ENCODE measurements at places on chromosomes 16 and 17.

DNA sequence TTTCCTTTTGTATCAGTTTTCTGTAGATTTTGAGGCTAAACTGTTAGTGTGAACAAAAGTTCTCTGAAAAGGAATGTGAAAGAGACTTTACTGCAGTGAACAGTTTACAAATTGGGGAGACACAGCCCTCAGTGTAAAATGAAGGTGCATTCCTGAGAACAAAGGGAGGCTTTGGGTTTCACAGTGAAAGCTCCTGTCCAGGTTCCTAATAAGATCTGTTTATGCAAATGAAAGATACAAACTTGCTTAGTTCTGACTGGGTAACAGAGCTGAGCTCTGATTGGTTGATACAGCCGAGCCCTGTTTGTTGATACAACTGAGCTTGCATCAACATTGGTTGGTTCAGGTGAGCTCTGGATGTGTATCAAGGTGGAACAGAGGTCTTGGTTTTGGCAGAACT, 8.3 kb upstream of the CDRT15 start:
- DNase-seq: no peak

DNA sequence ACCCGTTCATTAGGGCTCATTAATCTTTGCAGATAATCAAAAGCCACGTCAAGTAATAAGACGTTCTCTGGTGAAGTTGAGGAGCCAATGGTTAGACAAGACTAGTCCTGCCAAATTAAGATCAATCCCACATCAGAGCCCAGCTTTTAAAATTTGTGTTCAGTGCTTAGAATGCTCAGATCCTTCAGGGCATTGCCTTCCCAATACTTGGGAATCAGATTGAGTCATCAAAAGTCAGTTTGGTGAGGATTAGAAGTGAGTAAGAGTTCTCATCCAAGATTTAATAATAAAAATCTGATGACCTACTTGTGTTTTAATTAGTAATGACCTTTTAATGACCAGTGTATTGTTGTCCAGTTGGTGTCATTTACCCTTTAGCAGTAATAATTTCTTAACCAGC, 19.8 kb downstream of the MAP2K4 start:
- no peak for DNase-seq

- DNase-seq: no peak
Measured at GRCh38 chr17:28406473-28406814, 432 bp upstream of the SLC46A1 start.

DNA sequence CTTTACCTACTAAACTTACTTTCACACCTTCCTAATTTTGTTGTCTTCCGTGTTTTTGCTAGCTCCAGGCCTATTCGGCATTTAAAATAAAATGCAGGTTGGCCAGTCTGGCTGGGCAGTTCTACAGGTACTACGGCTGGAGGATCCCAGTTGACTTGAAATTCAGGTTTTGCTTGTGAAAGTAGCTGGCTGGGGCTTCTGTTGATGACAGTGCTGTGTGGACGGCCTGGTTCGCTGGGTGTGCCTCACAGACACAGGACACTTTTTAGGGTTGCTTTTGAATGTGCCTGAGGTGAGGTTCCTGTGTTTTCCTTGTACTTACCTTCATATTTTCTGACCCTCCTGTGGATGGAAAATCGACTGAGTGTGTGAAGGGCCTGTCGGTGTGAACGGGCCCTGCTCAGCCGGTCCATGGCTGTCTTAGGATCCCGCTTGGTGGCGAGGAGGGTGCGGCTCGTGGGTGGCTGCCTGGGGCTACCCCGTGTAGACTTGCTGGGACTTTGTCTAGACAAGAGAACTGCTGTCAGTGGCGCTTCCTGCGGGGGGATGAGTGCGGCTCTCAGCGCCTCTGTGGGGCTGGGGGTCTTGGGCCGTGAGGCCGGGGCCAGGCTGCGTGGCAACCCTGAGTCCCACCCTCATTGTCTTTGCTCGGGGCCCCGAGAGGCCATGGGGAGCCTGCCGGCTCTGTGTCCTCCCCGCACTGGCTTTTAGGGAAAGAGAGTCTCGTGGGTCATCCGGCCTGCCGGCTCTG, 18.7 kb upstream of the ZNF750 start:
- DNase-seq: peak; percentile 39

DNA sequence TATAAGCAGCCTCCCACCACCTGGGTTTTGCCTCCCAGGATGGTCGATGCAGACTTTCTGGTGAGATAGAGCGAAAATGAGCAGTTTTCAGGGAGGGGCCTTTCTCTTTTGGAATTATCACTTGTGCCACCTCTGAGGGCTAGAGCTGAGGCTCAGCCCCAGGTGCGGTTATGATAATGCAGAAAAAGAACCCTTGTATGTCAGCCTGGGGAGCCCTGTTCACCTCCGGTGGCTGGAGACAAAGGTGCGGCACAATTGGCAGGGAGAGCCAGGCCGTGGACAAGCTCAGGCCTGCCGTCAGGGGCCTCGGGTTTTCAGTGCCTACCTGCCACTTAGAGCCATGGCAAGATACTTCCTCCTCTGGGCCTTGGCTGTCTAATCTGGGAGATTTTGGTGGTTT, 4.4 kb downstream of the SCPEP1 start:
- no peak for DNase-seq

DNA sequence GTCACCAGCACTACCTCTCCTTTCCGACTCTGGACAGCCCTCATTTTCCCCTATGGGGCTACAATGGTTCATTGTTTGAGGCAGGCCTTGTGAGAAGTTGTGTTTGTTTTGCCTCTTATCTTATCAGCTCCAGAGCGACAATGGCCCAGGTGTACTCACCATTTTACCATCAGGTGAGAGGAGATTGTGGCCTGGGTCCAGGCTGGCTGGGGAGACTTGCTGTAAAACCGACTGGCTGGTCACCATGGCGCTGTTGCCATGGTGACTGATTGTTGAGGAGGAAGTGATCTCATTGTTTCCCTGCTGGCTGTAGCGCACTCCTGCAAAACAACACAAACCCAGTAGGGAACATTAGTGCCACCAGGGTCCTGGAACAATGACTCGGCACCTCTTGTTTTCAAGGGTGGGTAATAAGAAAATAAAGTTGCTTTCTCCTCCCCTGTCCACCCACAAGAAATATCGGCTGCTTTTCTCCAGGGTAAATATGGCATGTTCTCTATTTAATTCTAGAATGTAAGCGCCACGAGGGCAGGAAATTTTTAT, 34.4 kb downstream of the HNF1B start:
- DNase-seq: no peak

DNA sequence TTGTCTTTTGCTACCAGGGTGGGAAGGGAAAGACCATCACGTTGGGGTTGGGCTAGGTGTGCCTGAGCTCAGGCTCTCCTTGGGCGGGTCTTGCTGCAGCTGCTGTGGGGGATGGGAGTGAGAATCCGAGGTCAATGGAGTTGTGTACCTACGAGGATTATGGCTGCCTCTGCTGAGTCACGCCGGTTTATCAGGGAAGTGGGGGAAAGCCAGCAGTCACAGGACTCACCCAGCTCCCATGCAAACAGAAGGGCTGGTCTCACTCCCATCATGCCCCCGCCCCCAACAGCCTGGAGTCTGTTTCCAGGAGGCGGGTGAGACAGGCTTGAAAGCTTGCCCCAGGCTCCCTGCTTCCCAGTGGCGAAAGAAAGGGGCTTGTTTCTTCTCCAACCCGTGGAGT, 1259.0 kb upstream of the GOT2 start:
- DNase-seq: no peak

GRCh38 chr16:53946746-53947386, 242.9 kb downstream of the FTO start:
- no peak for DNase-seq
